Left lung (tissue), 14 donors: ENCODE measurements at places on chromosomes 2 and 18. TPM values are rescaled to one million over a fixed set of nuclear protein-coding genes. Genes with fewer than 3 reads are reported as not detected.

DNA sequence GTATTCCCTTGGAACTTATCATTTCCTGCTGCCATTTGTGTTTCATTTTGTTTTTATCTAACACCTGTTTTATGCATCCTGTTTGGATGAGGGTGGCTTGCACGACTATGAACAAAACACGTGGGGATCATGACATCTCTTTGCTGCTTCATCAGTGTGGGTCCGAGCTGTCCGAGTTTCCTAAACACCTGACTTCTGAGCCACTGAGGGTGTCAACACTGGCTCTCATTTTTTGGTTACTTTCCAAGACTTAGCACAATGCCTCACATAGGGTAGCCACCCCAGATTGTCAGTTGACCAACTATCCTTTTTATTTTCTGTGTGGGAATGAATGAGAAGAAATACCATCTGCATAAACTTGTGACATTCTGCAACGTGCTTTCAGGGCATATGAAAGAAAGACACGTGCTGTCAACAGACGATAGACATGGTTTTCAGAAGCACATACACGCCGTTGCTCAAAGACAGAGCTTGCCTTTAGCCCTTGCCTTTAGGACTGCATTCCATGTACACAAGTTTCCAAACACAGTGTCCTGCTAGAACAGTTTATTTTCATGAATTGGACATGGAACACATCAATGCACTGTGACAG is 166.7 kb downstream of the MYT1L start:
- H3K27me3 ChIP-seq = no peaks in the 10 kb centered on the region
- H3K4me3 ChIP-seq = no peak overlapping the region
- H3K27ac ChIP-seq = no peak overlapping the region
- H3K4me1 ChIP-seq = no peaks in the 10 kb centered on the region
- no peaks in the 10 kb centered on the region for H3K36me3 ChIP-seq

- no peak for DNase-seq
- no peaks in the 10 kb centered on the region for H3K36me3 ChIP-seq
- H3K4me3 ChIP-seq = no peak overlapping the region
- H3K27me3 ChIP-seq = peaks cover 35% of the 10 kb centered on the region
Measured at GRCh38 chr2:130743278-130743677, 12.1 kb upstream of the AMER3 start.

GRCh38 chr2:218444692-218445357 is 25.9 kb downstream of the VIL1 start:
- H3K4me1 ChIP-seq = no peaks in the 10 kb centered on the region
- H3K27me3 ChIP-seq = no peaks in the 10 kb centered on the region
- H3K36me3 ChIP-seq = peaks cover 37% of the 10 kb centered on the region
- no peak overlapping the region for H3K27ac ChIP-seq

DUSP2 gene
- total RNA-seq = 3.6 TPM

ATP6V1B1 gene
- total RNA-seq = 0.76 TPM

SLC16A14 gene
- total RNA-seq = 5.5 TPM
